ENCODE measurements at places on chromosomes 12 and 14.

DNA sequence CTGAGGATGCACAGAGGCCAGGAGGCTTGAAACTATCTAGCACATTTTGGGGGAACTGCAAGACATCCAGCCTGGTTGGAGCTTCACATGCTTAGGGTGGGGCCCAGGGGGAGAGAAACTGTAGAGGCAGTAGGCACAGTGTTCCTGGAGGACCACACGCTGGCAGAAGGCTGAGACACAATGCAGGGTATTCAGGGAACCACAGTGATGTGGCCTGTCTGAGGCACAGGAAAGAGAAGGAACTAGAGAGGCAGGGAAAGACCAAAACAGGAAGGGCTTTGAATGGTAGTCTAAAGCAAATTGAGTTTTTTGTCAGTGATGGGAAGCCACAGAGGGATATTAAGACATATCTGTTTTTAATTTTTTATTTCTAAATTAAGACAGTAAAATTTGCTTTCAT lies 100.2 kb upstream of the PRICKLE1 start:
- no peak for DNase-seq

GRCh38 chr12:58099476-58099875 lies 158.1 kb downstream of the ATP23 start:
- DNase-seq, result no peak

DNA sequence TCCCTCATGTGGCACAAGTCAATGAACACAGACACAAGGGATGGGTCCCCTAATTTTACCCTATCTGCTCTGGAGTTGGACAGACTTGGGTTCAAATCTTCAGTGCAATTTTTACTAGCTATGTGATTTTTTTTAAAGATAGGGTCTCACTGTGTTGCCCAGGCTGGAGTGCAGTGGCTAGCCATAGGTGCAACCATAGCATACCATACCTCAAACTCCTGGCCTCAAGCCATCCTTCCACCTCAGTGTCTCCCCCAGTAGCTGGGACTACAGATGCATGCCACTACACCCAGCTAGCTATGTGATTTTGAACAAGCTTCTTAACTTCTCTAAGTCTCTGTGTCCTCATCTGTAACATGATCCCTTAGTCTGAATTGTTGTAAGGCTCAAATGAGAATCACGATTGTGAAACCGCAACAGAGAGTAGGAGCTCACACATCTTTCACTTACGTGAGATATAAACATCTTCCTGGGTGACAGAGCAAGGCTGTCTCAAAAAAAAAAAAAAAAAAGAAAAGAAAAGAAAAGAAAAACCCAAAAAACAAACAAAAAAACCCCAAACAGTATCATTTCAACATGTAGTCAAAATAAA lies 4.7 kb downstream of the CALCOCO1 start:
- no peak for DNase-seq

DNA sequence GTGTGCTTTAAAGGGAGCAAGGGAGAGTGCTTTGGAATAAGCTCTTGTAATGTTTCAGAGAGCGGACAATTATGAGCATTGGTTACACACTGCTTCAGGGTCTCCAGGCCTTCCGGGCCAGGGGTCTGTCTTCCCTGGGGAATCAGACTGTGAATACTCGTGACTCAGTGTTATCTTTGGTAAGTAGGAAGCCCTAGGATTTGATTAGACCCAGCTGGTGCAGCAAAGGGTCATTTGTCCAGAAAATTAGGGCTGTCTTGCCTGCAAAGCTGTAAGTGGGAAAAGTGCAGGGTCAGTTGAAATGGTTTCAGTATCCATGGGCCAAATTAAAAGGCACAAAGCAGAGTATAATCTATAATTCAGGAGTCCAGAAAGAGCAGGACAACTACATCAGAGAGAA lies 475.6 kb downstream of the MED13L start:
- DNase-seq, result no peak

DNA sequence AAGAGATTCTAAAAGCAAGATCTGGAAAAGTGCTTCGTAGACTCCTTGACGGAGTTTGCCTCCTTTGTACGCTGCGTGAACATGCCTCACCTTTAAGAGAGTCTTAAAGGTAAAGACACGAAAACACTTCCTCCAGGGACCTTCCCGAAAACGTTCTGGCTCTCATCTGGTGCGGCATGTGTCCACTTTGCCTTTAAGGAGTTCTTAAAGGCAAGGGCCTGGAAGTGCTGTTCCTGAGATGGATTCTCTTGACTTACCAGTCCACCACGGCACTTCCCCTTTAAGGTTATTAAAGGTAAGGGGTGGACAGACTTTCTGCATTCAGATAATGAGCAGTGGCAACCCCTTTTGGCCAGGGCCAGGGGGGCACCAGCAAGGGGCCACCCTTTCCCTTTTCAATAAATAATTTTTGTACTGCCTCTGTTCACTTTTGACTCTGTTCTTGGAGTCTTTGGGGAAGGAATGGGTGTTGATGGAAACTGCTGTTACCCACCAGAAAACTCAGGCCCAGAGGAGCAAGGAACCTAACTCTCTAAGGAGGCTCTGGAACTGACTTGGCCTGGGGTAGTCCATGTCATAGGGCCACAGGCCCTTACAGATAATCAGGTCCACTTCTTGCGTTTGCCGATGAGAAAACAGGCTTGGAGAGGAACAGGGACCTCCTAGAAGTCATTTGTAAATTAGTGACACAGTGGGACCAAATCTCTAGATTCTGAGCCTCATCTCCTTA lies 4.4 kb downstream of the REM2 start:
- peak; percentile 55 for DNase-seq

DNA sequence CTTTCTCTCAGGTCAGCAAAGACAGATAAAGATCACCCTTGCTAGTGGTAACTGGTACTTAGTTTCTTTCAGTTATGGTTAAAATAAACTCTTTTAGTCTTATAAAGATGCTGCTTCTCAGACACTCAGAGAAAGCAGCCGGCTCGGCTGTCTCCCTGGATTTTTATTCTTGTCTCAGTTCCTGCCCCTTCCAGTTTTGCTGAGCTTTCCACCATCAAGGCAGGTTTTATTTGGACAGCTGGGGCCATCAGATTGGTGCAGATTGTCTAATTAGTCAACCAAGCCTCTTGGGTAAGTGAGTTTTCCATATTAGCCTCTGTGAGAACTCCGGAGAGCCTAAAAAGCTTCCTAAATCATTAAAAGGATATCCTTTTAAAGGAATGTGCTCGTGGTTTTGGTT lies 130.8 kb upstream of the BMP4 start:
- DNase-seq, result no peak

GRCh38 chr14:49408187-49408933 lies 177.8 kb downstream of the RPS29 start:
- no peak for DNase-seq

DNA sequence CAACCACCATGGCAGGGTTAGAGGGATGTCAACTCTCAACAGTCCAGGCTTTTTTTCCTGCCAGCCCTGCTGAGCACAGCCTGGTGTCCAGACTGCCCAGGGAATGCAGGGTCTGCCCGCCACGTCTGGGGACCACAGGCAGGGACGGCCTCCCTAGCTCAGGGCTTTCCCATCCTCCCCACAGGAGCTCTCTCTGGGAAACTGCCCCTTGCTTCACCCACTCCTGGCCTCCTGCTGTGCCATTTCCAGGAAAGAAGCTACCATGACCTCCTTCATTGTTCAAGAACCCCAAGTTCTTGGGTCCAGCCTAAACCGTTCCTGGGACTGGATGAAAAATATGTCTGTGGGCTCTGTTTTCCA lies 4.8 kb downstream of the SCNN1A start:
- DNase-seq, result no peak

DNA sequence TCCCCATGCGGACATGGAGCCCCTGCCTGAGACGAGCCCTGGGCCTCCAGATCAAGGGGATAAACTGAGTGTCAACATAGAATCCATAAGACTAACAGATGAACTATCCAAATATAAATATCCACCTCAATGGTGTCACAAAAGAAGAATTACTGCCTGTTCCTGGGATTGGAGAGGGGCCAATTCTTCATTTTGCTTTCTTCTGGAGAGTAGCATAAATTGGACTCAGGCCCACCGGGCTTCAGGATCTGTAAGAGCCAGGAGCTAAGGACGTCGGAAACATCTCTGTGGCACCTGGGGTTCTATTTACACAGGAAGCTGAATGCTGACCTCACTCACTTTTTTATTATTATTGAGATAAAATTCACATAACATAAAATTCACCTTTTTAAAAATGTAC lies 408.2 kb upstream of the CCDC196 start:
- no peak for DNase-seq

DNA sequence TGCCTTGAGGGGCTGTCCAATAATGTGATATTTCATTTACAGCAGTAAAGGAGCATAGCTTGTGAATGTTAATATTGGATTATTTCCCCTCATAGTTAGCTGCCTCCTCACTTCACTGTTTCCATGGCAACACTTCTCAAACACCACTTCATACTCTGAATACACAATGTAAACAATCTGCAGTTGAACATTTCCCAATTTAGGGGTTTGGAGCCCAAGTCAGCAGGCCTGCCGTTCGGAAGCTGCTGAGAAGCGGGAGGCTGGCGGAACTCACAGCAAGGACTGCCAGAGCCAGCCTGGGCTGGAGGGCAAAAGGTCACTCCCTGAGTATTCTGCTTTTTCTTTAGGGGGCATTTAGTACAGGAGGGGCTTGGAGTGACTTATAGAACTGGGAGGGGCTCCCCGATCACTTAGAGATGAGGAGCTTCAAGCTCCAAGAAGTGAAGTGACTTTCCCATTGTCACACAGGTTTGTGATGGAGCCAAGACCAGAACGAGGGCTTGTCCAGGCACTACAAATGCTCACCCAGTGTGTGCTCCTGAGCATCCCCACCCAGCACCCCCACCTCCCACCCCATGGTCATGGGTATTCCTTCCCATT lies 12.1 kb upstream of the SLC24A4 start:
- no peak for DNase-seq
